AG08395 (cell line): ENCODE measurements at places on chromosomes 2 and 18.

DNA sequence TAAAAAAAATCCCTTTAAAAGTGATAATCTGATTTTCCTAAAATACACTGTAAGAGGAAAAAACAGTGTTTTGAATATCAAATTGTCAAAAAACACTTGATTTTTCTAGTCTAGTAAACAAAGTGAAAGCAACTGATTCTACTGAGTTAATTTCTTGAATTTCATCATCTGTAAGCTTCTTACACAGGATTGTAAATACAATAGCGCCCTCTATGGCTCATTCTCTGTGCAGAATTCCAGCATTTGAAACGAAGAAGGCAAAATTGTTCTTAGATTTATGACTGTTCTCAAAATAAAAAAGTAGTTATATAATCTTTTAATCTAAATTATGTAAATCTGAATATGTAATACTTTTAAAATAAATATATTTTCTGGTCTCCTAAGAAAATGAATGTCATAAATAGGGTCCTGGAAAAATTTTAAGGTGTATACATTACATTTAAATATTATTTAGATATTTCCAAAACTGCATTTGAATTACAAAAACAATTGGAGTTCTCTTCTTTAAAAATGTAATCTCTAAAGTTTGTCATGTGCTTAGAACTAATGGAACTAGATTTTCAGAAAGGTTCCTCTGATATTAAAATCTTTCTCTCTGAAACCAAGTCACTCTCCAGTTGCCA lies 176.9 kb upstream of the MC4R start:
- peak; percentile 45 for DNase-seq

- peak; percentile 64 for DNase-seq
These were observed 141.0 kb downstream of the INHBB start for GRCh38 chr2:120486946-120487345.

DNA sequence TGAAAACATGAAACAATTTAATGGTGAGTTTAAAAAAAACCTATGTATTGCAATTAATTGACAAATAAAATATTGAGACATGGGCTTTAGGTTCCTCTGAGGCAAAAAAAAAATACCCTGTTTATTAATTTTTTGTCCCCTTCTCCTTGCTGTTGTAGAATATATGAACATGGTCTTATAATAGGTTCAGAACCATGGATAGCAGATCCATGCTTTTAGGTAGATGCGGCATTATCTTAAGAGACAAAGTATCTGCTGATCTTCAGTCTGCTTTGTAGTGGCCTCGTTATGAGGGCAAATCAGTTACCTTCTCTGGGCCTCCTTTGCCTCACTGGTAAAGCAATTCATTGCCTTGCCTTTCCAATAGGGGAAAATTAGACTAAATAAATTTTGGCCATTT lies 850.7 kb downstream of the NRXN1 start:
- no peak for DNase-seq

DNA sequence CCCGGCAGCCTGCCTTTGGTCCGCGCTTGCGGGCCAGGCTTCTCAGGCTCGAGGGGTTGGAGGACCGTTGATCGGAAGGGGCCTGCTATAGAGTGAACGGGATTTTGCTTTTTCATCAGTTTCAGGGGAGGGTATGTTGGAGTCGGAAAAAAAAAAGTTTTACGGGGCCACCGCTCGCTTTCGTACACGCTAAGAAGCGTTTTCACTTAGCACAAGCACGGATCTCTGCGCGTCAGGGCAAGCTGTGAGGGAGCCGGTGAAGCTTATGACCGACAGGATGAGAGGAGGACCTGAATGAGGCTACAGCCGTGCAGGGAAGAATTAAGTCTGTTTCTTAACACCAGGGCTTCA lies 443 bp downstream of the CPSF3 start:
- DNase-seq = no peak

DNA sequence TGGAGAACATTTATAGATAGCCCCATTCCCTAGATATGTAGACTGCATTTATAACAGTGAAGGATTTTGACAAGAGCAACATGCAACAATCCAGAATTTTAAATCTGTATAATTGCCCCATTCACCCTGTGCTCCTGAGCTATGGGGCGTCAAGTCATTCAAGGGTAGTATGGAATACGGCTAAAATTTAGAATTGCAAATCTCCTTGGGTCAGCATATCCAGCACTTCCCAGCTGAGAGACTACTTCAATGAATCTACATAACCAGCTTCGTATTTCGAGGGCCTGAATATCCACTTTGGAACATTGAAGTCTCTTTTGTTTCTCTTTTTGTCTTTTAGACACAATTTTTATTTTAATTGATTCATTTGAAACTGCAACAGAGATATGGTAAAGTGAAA lies 28.4 kb upstream of the ACVR1C start:
- no peak for DNase-seq

DNA sequence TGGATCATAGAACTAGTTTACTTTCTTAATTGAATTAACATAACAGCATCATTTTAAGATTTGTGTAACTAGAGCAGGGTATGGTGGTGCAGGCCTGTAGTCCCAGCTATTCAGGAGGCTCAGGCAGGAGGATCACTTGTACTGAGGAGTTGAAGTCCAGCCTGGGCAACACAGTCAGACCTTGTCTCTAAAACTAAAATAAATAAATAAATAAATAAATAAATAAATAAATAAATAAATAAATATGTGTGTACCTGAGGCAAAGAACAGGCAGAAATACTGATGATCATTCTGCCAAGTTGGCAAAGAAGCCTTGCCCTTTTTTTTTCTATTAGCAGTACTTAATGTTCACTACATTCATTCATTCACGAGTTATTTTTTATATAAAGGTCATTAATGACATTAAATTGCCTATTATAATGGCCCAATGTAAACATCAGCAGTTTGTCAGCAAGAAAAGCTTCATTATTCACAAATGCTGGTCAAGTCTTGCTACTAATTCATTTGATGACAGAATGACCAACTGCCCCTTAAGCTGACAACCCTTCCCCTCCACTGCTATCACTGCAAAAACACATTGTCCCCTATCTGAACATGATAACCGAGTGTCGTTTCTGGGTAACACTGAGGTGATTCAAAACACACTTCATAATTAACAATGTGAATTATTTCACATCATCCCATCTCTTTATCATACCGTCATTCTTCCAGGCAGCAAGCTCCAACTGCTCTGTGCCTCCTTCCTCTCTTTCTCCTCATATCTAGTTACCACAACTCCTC lies 39.0 kb downstream of the ARL5A start:
- no peak for DNase-seq

DNA sequence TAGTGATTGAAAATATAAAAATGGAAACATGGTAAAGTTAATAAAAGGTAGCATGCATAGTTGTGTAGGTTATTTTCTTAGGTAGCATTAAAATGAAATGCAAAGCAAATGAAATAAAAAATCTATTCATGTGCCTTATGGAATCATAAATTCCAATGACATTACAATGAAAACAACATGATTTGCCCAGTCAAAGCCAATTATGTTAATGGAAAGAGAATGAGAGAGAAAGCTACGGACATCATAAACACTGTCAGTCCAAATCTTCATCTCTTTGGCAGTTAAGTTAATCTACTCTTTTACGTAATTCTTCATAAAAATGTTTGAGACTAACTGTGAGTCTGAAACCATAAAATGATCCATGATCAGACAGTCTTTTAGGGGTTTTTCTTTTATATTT lies 636.7 kb upstream of the SYT4 start:
- DNase-seq = no peak

DNA sequence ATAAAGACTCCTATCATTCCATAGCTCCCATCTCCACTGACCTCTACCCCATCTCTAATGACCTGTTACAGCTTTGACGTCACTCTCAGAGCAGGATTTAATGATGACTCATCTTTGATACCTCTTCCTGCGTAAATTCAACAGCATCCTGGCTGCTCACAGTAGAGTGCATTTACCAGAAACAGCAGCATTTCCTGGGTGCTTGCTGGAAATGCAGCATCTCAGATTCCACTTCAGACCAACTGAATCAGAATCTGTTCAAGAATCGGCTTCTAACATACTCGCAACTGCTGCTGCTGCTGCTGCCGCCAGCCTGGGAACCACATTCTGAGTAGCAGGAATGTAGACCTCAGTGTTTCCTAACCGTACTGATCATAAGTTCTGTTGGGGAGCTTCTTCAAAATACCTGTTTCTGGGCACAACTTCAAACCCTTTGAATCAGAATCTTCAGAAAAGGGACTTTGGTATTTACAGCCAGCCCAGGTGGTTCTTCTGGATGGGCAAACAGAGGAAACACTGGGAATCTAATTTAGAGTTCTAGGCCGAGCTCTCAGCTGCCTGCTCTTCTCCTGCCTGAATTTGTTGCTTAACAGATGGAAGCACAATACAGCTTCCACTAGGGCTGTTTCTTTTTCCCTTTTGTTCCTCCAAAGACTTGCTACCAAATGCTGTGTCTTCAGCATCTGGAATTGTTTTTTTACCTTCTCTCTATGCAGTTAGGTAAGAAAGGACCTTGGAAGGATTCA lies 241.4 kb downstream of the NCKAP5 start:
- DNase-seq = peak; percentile 13

DNA sequence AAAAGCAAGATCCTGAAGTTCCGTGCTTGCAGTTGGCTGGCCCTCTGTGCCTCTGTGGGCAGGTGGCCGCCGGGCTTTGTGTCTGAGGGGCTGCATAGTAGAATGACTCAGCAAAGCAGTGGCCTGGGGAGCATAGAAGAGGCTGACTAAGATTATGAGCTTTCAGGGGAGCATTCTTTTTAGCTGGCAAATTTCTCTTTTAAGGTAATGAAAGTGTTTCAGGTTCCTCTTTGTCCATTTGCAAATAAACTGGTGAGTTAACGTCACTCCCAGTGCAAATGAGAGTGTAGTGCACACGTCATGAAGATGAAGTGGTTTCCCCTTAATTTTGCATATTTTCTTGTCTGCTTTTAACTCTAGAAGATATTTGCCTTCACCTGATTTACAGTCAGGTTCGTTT lies 98.6 kb downstream of the BCL2L11 start:
- no peak for DNase-seq

DNA sequence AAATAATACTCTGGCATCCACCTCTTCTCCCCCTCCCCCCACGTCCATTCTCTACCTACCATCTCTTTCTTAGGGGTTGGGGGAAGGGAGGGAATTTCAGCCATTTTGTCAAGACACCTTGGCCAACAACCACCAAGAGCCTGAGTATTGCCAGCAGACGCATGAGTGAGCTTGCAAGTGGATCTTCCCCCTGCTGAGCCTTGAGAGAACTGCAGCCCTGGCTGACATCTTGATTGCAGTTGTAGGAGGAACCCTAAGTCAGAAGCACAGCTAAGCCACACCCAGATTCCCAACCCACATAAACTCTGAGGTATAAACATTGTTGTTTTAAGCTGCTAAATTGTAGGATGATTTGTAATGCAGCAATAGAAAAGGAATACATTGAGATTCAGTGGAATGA lies 165.6 kb downstream of the TMEFF2 start:
- DNase-seq = no peak

DNA sequence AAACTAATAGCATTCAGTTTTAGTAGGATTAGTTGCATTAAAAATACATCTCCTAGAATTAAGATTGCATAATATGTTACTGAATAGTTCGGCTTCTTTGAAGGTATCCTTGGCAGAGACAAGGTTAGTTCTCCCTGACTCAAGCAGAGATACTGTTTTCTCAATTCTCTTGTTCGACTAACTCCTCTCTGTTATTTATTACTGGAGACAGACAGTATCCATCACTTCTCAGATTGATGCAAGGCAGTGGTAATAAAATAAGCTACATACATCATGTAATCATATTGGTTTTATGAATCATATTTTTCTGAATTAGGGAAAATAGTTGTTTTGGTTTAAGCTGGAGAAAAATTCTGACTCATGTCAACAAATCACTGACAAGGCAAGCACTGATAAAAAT lies 134.8 kb downstream of the SLC8A1 start:
- DNase-seq = peak; percentile 15

- peak; percentile 81 for DNase-seq
These were observed 47.7 kb upstream of the POMC start for GRCh38 chr2:25215948-25216679.

DNA sequence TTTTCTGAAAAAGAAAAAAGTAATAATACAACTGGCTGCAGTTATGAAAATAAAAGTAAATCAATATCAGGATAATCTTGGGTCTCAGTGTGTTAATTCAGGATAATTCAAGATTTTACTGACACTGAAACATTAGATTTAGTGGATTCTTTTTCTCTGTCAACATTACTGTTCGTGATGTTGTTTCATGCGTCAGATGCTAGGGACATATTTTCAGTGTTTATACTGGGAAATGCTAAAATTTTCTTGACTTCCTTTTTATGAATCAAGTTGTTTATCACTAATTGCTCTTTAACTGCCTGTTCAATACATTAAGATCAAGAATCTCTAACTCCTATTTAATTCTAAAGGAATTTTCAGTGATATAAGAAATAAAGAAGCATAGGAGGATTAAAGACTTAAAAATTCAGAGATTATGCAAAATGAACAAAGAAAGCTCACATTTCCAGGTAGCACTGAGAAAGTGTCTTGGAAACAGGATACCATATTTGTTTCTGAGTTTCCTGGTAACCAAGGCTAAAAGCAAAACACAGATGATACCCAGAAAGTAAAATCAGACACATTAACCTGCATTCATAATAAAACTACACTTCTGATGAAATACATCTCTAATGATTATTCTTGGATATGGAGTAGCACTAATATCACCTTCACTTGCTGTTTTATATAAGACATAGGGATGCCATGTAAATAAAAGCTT lies 174.0 kb downstream of the ARL4C start:
- no peak for DNase-seq

GRCh38 chr2:3160751-3161330 lies 216.8 kb downstream of the EIPR1 start:
- DNase-seq = no peak

- DNase-seq = no peak
These were observed 24.4 kb upstream of the CHMP1B start for GRCh38 chr18:11826836-11827235.

DNA sequence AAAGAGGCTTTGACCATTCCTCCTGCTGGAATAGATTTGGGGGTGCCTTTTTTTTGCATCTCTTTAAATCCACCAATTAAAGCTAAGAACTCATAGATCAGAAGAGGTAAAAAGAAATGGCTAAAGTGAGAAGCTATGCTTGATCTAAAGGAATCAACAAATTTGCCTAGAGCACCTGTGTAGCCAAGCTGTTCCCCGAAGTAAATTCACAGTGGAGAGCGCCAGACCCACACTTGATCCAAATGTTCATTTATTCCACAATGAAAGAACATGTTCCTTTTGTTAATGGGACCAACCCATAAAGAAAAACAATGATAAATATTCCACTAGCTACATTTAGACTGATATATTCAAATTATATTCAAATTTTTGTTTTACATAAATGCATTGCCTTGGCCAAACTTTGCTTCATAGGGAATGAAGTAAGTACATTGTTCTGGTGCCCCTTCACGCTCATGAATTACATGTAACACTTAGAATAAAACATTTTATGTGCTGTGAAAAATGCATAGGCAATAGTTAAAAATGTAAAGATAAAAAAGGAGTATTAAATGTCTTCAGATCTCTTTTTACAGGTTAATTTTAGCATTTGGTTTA lies 167.4 kb downstream of the PKP4 start:
- DNase-seq = no peak

GRCh38 chr2:238722883-238723282 lies 125.0 kb upstream of the TWIST2 start:
- DNase-seq = no peak

GRCh38 chr18:79770501-79770815 lies 27.3 kb upstream of the KCNG2 start:
- no peak for DNase-seq
